ENCODE measurements at places on chromosomes 4 and X. TPM values are rescaled to one million over a fixed set of nuclear protein-coding genes. Genes with fewer than 3 reads are reported as not detected.

GRCh38 chrX:49838374-49838773 is 9.3 kb downstream of the PAGE4 start:
- no peak for DNase-seq

DNA sequence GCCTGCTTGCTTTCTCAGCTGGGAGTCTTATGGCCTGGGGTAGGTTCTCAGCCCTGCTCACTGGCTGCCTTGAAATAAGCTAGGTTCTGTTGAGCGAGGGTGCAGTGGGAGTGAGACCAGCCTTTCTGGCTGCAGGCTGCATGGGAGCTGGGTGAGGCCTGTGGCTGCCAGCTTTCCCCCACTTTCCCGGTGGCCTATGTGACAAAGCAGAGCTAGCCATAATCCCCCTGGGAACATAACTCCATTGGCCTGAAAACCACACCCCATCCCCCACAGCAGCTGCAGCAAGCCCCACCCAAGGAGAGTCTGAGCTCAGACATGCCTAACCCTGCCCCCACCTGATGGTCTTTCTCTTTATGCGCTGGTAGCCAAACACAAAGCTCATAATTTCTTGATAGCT is 118.9 kb downstream of the KLHL4 start:
- DNase-seq = no peak

DNA sequence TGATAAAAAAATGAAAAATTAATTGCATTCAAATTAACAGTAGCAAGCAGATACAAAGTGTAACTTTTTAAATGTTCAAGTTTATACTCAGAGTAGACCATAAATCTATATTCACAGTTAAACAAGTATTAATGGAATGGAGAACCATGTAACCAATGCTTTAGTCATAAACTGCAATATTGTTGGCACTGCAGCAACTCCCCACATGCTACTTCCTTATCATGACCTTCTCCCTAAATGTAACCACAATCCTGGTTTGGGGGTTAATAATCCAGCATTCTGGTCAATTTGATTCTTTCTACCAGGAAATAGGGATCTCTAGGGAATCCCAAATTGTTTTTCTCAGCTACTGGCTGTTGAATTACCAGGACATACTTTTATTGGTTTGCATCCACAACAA is 223.9 kb upstream of the DCAF8L1 start:
- DNase-seq = no peak

GRCh38 chr4:124943938-124944337 is 231.4 kb upstream of the ANKRD50 start:
- no peak for DNase-seq

DNA sequence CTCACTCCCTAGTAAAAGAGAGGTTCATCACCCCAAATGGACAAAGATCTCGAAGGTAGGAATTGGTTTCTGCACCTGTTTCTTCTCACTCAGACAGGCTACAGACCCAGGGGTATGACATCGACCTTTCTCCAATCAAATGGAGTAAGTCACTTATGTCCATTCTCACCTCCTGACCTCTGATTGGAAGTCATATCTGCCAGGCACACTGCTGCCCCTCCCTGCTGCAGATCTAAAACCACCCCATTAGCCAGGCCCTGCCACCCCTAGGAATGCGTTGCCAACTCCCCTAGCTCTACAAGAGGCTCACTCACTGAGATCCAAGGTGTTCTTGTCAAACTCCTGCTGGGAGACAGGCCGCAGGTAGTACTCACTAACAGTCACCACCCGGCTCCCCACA is 6.8 kb downstream of the GPKOW start:
- DNase-seq = no peak

DNA sequence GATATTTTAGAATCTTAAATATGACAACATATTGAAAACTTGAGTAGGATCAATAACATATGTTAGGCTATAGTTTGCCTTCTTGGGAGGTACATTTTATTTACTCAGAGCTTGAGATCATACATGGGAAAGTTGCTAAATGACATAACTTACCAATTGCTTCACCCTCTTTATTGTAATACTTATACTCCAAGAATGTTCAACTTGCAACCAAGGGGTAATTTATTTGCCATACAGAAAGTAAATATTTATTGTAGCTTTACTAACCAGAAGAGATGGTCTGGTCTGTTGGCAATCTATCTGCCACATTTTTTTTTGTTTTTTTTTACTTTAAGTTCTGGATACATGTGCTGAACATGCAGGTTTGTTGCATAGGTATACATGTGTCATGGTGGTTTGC is 426.6 kb downstream of the ARHGAP24 start:
- DNase-seq = no peak

GRCh38 chr4:25638221-25638601 is 17.4 kb upstream of the SLC34A2 start:
- DNase-seq = no peak

- DNase-seq = no peak
Measured at GRCh38 chr4:16437836-16438235, 211.6 kb upstream of the TAPT1 start.

DNA sequence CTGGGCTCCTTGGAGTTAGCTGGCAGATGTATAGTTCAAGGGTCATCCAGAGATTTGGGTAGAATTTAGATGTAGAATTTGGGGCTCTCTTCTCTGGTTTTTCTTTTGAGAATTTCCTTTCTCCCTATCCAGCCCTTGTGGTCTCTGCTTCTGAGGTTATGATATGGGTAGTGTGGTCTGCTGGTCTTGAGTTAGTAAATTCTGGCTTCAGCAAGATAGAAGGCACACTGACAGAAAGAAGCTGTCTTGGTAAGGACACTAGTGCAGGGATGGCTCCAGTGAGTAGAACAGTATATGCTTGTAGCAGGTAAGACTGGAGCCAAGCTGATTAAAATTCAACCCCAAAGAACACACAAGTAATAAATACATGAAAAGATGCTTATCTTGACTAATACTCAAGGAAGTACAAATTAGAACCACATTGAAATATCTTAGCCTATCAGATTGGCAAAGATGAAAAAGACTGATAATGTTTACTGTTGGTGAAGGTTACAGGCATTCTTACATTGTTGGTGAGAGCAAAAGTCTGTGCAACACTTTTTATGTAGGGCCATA is 2.1 kb upstream of the IL9R start:
- DNase-seq = no peak

GRCh38 chr4:36322921-36323354 is 41.5 kb downstream of the DTHD1 start:
- no peak for DNase-seq

DNA sequence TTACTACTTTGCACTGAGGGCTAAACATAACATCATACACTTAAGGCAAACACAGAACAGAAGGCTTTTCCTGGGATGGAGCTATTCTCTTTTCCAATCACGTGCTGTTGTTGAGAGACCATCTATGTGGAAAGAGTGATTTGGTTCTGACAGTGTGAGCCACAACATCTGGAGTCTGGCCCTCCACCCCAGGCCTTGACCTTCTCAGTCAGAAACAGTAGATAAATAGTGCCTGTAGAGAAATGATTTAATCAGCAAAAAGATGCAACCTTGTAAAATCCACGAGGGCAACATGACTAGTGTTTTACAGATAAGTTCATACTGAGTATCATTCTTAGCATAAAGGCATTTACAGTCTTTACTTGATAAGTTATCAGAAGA is 10.8 kb upstream of the SFRP2 start:
- no peak for DNase-seq

DNA sequence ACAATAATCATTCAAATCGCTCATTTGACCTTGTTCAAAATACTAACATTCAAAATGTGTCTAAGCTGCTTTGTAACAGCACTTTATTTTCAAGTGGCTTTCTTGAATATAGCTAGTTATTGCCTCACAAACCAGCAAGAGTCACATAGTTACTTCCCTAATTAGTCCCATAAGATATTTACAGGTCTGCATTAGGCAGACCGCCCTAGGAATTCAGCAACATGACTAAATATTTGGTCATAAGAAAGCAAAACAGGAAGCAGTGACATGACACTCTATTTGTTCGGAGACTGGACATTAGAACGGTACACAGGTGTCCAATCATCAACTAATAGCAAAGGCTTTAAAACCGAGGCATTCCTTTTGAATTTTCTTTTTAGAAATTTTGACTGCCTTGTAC is 262.0 kb downstream of the COL25A1 start:
- no peak for DNase-seq

DNA sequence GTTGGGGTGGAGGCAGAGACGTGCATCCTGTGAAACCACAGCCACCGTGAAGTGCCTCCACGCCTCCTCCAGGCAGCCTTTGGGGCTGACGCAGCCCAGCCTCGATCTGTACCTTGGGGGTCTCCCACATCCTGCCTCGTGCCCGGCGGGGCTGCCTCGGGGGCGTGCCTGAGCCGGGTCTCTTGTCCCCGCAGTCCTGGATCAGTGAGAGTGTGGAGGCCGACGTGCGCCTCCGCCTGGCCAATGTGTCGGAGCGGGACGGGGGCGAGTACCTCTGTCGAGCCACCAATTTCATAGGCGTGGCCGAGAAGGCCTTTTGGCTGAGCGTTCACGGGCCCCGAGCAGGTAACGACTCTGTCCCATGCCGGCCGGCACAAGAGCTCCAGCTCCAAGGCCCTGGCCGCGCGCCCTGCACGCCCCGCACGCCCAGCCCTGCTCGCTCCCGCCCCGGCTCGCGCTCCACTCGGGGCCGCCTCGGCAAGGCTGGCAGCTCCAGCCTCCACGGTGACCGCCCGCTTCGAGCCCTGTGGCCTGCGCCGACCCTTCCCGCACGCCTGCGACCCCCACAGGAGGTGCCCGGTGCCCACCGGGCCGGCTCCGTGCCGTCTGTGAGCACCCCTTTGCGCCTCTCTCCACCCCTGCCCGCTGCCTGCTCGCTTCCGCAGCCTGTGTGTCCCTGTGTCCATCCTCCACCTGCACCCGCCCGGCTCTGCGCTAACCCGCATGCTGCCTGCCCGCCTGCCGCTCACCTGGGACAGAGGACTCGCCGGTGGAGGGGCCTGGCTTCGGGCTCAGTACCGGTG is 9.8 kb downstream of the FGFR3 start:
- DNase-seq = no peak

DNA sequence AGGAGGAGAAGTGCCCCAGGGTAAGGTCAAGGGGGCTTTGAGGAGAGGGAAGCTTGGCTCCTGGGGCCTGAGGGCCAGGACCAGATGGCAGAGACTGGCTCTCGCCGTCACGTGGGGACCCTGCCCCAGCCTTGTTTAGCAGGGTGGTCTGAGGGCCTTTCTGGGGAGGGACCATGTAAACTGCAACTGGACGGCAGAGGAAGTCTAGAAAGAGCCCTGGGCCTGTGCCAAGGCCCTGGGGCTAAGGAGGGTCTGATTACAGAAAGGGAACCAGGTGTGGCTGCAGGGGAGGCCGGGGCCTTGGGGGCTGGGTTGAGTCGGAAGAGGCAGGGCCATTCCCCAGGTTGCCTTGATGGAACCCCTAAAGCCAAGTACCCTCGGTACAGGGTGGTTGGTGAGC is 1.8 kb upstream of the HGFAC start:
- DNase-seq = no peak

DNA sequence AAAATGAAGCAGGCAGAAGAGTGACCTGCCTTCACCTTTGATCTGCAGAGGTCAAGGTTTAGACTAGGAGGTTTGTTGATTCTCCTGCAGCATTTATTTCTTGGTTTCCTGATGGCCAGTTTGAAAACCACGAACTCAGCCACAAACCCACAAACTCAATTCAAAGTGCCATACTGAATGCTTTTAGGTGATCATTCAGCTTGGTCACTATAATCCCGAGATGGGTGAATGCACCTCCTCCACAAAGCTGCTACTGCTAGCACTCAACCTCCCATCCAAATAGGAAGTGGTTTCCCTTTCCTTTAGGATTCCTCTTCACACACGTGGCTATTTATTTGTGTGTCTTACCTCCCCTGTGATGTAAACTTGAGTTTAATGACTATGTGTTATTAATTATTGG is 225.2 kb downstream of the MID1 start:
- DNase-seq = no peak

DNA sequence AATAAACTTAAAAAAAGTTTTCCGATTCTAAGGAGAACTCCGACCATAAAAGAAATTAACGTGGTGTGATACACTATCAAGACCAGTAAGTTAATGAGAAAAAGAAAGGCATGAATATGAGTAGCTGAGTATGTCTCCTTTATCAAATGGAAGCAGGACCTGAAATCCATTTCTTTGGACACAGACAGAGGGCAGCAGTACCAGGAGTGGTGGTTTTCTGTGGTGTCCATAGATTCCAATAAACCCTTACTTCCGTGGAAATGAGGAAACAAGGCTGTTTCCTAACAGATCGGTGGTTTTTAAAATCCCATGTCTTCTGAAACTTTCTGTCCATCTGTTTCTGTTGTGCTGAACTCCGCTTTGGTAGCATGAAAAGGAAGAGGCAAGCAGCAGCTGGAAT is 128.5 kb upstream of the TSPAN5 start:
- no peak for DNase-seq

DNA sequence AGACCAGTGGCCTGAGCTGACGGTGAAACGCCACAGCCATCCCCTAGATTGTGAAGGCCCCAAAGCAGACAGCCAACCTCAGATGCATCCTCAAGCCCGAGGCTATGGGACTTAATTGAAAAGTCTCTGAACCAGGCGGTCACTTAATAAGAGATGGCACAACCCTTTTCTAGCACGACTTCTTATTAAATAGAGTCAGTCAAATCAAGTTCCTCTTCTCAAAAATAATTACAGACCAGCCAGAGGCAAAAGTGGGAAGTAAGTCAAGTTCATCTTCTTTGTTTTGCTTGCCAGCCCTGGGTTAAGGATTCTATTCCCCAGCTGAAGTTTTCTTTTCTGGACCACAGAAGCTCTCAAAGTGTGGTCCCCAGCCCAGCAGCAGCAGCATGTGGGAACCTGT is 9.7 kb upstream of the SH3KBP1 start:
- no peak for DNase-seq

DNA sequence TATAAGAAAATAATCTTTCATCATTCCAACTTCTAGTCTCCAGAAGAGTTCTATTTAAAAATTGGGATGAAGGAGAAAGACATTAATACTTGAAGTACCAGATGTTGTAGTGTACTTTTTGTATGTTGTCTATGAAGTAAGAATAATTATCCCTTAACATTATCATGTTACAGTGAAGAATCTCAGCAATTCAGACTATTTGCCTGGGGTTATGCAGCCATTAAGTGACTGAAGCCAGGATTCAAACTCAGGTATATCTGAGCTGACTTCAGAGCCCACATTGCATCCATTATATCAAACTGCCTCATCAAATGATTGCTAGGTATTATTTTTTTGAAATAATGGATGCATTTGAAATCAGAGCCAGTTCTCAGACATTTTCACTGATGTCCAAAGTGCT is 76.1 kb upstream of the FHDC1 start:
- no peak for DNase-seq

GRCh38 chr4:46980851-46981250 is 12.5 kb downstream of the GABRA4 start:
- DNase-seq = no peak

- peak; percentile 82 for DNase-seq
Measured at GRCh38 chr4:1986578-1987210, 22.1 kb downstream of the NELFA start.

The S100G gene
- not detected for total RNA-seq

The KCNE5 gene
- total RNA-seq = 0.29 TPM

The RHOXF2B gene
- total RNA-seq = not detected

The ZBTB33 gene
- total RNA-seq = 7.8 TPM

The DCHS2 gene
- 0.28 TPM for total RNA-seq

The RNF212 gene
- total RNA-seq = 0.76 TPM

The TCEAL7 gene
- 7.5 TPM for total RNA-seq

The ANXA5 gene
- 346 TPM for total RNA-seq

The BOD1L1 gene
- 31.1 TPM for total RNA-seq

The MGARP gene
- 2.1 TPM for total RNA-seq

The F8A3 gene
- total RNA-seq = 3.5 TPM
